Bronchial epithelial cell (primary cell): ENCODE measurements at places on chromosomes 16 and 17.

DNA sequence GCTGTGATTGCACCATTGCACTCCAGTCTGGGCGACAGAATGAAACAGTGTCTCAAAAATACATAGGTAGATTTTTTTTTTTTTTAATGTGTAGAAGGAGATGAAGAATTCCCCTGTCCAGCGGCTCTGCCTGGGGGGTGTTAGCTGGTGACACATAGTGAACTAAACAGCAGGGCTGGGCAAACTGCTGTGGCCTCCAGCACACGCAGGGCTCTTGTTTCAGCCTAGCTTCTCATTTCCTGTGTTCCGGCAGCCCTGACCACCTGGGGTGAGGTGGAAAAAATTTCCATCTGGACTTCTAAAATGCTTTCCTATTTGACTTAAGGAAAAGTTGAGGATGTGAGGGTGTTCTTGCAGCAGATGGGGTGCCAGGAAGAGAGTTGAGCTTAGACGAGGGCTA, 33.3 kb upstream of the RGS9 start:
- peak; percentile 57 for DNase-seq

DNA sequence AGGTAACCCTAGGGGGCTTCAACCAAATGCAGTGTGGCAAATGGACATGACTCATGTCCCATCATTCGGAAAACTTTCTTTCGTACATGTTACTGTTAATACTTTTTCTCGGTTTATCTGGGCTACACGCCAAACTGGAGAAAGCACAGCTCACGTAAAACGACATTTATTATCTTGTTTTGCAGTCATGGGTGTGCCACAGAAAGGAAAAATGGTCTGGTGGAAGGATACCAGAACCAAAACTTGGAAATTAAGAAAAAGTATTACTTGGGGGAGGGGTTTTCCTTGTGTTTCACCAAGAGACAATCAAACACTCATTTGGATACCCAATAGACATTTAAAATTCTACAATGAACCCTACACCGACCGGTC, 23.6 kb downstream of the ALOX15B start:
- no peak for DNase-seq

- no peak for DNase-seq
Observed at GRCh38 chr17:46768540-46768870, 50.0 kb downstream of the WNT3 start.

DNA sequence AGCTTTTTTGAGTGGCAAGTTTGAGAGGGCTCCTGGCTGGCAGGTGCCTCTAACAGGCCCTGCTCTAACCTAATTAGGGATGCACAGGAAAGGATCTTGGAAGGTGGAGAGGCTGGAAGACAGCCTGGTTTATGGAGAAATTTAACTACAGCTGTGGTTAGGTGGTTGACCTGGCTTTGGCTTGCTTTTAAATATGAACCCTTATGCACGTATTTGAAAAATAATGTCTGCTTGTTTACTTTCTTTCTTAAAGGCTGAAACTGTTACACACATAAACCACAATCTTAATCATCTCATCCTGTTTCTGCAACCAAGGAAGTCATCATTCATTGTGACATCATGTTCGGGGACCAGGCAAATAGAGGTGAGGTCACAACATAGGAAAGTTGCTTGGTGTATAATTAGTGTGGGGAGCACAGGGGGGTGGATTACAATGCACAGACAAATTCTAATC, 23.1 kb upstream of the DHRS13 start:
- peak; percentile 97 for DNase-seq

GRCh38 chr17:74971842-74972106, 785 bp downstream of the HID1 start:
- no peak for DNase-seq

- DNase-seq = no peak
Observed at GRCh38 chr17:14774774-14775173, 473.9 kb downstream of the HS3ST3B1 start.

- DNase-seq = no peak
Observed at GRCh38 chr17:45971698-45972141, 27.3 kb upstream of the STH start.

DNA sequence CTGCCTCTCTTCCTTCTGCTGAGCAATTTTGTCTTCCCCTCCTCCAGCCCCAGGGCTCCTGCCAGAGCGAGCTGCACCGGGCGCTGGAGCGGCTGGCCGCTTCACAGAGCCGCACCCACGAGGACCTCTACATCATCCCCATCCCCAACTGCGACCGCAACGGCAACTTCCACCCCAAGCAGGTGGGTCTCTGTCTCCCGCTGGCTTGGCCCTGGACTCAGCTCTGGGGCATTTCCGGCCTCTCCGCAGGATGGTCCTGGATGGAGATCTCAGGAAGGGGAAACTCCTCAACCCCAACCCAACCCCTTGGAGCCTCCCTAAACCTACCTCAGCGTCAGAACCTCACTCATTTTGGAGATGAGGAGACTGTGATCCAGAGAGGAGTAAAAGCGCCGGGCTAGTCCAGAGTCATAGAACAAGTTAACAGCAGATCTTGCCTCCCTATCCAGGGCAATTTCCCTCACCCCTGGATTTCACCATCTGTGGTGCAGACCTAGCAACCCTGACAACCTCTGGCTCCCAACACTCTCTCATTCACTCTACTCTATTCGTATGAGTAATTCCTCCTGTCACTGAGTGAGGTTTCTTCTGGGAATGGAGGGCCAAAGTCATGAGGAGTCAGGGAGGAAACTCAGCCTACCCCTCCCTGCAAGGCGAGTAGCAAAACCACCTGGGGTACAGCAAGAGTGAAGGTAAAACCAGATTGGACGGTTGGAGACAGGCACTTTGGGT, 10.8 kb downstream of the IGFBP4 start:
- DNase-seq = no peak

DNA sequence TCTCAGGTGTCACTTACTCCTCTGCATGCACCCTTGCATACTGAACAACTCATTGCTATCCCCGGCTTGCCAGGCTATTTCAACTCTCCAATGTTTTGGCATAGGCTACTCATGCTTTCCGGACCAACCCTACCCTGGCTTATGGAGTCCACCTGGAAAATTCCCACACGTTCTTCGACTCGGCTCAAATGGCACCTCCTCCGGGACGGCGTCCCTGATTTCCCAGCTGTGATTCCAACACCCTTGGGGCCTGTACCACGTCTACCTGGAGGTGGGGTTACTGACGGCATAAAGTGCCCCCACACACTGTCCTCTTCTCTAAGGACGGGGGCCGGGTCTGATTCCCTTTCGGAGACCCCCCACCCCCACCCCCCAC, 498 bp downstream of the SMYD4 start:
- DNase-seq = no peak

- no peak for DNase-seq
Observed at GRCh38 chr16:9407206-9407758, 315.8 kb downstream of the HAPSTR1 start.

- DNase-seq = peak; percentile 30
Observed at GRCh38 chr16:2042986-2043666, 4.5 kb downstream of the NTHL1 start.

DNA sequence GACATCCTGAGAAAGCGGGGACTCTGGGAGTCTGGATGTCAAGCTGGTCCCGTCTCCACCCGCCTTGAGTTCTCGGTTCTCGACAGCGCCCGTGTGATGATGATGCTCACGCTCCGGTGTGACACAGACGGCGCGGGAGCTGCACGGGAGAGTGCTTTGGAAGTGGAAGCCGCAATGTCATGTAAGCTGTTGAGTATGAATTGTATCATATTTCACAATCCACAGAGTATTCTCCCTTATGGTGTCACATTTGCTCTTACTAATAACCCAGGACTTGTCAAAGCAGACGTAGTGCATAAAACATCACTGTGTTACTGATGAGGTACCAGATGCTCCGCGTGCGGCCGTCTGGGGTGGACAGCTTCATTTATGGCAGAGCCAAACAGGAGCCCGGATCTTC, 217.5 kb upstream of the CHMP6 start:
- no peak for DNase-seq

- peak; percentile 87 for DNase-seq
Observed at GRCh38 chr17:60901806-60902205, 224.2 kb downstream of the BCAS3 start.

DNA sequence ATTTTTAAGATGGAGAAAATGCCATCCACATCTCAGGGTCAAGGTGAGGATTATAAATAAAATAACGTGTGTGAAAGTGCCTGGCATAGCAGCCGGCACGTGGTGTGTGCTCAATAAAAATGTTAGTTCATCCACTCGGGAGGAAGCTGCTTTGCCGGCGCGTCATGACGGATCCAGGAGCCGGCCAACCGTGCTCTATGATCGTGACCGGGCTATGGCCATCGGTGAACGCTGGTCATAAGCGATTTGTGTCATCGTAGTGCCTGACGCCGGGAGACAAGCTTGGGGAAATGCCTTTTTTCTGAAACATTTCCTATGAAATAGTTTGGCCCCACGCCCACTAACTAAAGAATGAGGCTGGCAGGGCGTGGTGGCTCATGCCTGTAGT, 74.0 kb downstream of the CMC2 start:
- DNase-seq = peak; percentile 92

DNA sequence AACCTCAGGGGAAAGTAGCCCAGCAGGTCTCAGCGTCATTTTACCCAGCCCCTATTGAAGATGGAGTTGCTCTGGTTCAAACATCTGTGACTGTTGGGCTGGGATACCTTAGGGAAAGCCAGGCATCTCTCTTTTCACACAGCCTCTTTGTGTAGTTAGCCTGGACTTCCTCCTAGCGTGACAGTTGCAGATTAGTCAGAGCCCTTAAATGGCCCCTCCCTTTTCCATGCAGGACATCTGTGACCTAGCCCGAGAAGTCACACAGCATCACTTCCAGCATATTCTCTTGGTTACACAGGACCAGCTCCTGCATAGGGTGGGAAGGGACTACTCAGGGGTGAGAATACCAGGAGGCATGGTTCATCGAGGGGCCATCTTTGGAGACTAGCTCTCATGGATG, 375.0 kb upstream of the RBFOX1 start:
- no peak for DNase-seq

DNA sequence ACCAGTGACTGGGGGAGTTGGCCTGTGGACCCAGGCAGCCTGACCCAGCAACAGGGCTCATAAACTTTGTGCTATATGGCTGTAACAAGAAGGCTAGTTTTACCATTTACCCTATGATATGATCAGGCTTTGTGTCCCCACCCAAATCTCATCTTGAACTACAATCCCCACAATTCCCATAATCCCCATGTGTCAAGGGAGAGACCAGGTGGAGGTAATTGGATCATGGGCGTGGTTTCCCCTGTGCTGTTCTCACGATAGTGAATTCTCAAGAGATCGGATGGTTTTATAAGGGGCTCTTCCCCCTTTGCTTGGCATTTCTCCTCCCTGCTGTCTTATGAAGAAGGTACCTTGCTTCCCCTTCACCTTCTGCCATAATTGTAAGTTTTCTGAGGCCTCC, 111.2 kb upstream of the NLRP1 start:
- no peak for DNase-seq

- no peak for DNase-seq
Observed at GRCh38 chr17:77189148-77189547, 48.4 kb downstream of the SEC14L1 start.

GRCh38 chr17:50337956-50338355, 8.0 kb upstream of the XYLT2 start:
- DNase-seq = peak; percentile 34

- DNase-seq = peak; percentile 63
Observed at GRCh38 chr17:71276079-71276478, 844.7 kb upstream of the SOX9 start.

- no peak for DNase-seq
Observed at GRCh38 chr16:5379954-5380353, 282.4 kb upstream of the EEF2KMT start.

GRCh38 chr16:58940609-58941008, 206.5 kb upstream of the GOT2 start:
- no peak for DNase-seq

DNA sequence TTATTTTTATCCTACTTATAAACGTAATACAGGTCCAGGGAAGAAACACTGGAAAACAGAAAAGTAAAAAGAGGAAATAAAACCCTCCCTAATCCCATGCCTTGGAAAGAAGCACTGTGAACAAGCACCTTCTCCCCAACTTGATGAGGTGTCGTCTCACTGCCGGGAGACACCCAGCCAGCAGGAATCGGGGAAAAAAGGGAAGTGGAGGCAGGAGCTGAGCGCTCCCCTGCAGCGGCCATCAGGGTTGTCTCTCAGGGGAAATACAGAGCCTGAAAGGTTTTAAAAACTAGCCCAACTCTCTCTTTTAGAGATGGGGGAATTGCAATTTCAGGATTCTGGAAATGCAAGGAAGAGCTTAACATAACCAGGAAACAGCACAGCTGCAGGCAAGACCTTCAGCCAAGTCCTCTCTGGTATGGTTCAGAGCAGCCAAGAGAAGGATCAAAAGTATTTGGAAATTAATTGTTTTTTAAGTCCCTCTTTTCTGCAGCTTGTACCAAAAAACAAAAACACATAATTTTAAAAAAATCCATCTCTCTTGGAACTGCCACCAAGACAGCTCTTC, 96.3 kb upstream of the RCVRN start:
- DNase-seq = no peak

DNA sequence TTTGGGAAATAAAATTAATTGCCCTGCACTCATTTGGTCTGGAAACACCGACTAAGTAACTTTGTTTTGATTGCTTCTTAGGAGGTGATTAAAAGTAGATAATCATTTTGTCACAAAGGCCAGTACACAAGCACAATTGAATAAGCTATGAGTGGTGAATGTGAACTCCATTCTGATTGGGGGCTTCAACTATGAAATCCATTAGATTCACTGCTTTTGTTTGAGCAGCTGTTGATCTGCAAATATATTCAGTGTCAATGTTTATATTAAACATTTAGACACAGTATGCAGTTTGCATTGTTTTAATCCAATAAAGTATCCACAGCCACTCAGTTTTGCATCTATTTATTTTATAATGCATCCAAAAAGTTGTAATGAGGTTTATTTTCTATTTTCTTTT, 817.5 kb downstream of the CDH11 start:
- no peak for DNase-seq

- no peak for DNase-seq
Observed at GRCh38 chr16:23863511-23864422, 28.0 kb downstream of the PRKCB start.

- DNase-seq = no peak
Observed at GRCh38 chr17:1076299-1076981, 79.5 kb downstream of the TIMM22 start.

GRCh38 chr17:36808180-36808661, 129.1 kb upstream of the LHX1 start:
- no peak for DNase-seq

- no peak for DNase-seq
Observed at GRCh38 chr16:50469744-50470321, 78.4 kb upstream of the NKD1 start.

DNA sequence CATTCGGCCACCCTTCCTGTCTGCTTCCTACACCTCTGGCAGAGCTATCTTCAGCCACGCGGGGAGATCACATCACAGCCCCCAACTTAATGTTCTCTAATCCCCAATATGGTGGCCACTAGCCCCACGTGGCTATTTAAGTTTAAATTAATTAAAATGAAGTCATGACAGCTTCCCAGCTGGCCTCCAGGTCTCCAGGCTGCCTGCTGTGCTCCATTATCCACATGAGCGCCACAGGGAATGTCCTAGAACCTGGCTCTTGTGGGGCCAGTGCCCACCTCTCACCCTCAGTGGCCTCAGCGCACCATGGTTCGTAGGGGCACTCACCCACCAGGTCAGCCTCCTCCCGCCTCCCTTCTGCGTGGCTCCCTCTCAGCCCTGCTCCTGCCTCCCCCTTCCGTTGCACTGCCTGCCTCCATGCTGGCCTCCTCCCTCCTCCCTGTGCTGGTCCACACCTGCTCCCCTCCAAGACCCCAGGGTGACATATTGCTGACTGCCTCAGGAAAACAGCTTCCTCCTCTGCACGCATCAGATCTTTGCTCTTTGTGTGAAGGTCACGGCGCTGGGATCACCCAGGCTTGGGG, 47.7 kb downstream of the IRF8 start:
- no peak for DNase-seq

- DNase-seq = no peak
Observed at GRCh38 chr17:83201206-83202001, 122.0 kb downstream of the METRNL start.

GRCh38 chr16:85019659-85020245, 7.8 kb upstream of the KIAA0513 start:
- peak; percentile 44 for DNase-seq
